ENCODE measurements at places on chromosomes 7 and 10. TPM values are rescaled to one million over a fixed set of nuclear protein-coding genes. Genes with fewer than 3 reads are reported as not detected.

DNA sequence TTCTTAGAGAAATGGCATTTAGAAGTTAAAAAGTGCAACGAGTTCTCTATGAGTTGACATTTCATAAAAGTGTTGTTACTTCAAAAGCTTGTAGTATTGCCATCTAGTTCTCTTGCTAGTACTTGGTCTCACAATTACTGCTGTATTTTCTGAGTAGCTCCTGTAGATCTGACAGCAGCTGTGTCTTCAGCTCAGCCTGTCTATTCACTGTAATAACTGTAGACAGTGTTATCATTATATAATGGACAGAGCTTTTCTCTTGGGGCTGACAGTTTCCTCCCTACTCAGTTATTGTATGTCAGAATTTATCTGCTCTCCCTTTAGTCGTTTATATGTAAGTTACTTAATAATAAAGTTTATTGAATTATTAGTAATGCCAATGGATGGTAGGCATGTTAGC lies 388.7 kb upstream of the VSTM2A start:
- no peak for DNase-seq

DNA sequence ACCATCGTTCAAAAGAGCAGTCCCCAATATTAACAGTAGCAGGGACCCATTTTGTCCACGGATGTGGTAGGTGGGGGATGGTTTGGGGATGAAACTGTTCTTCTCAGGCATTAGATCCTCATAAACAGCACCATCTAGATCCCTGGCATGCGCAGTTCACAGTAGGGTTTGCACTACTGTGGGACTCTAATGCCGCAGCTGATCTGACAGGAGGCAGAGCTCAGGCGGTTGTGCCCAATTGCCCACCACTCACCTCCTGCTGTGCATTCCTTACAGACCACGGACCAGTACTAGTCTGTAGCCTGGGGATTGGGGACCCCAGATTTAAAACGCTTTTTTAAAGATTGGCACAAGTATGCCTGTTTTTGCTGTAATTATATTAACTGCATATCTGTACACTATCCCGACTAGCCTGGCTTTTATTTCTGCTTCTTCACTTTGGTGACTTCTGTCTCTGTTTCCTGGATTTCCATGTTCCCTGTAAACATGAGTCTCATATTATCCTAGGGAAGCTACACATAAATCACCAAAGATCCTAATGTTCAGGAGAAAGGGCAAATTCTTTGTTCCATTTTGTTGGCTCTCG lies 163.3 kb upstream of the AKR1E2 start:
- DNase-seq: peak; percentile 67

- DNase-seq: no peak
Observed at GRCh38 chr10:118752409-118752808, 2.4 kb downstream of the CACUL1 start.

The CALCR gene
- not detected for total RNA-seq

- DNase-seq: peak; percentile 60
Observed at GRCh38 chr7:158973440-158973839, 117.1 kb downstream of the DYNC2I1 start.

GRCh38 chr7:50356212-50356944 lies 51.9 kb downstream of the IKZF1 start:
- DNase-seq: no peak

- DNase-seq: peak; percentile 20
Observed at GRCh38 chr7:20158684-20159083, 58.5 kb downstream of the MACC1 start.

DNA sequence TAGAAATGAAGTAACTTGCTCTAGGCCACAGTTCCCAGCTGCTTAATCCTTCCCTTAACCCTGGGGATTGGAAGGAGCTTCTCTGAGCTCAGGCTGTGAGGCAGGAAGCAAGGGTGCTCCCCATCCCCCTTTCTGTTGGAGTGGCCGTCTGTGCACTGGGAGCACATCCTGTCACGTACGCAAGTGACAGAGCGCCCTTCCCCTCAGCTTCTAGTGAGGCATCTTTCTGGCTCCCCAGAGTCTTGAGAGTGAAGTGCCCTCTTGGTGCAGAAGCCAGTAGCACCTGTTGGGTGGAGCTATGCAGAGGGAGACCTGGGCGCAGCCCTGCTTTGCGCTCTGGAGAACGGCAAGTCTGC lies 47.8 kb downstream of the SHH start:
- no peak for DNase-seq

- DNase-seq: no peak
Observed at GRCh38 chr7:23963461-23964165, 253.6 kb downstream of the STK31 start.

DNA sequence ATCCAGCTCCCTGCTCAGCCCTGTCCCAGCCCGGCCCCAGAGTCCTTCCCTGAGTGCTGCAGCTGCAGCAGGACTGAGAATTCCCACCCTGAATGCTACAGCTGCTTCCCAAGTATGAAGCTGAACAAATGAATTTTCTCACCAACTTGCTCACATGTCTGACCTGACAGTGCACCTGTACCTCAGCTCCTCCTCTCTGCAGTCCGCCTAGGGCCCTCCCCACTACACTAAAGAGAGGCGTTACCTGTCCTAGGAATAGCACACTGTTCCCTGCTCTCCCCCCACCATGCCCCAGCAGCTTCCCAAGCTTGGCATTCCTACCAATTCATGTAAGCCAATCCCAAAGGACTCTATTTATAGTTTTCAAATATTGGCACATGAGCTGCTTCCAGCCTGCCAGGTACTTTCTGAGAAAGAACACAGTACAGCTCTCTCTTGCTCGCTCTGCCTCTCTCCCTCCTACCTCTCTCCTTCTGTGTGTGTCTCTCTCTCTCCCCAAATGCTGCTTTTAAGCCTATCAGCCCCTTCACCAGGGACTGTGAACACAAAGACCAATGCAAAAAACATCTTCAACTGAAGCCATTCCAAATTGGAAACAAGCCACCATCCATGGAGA lies 400.1 kb downstream of the TNS3 start:
- DNase-seq: no peak

GRCh38 chr7:141456298-141456697 lies 94.9 kb upstream of the AGK start:
- DNase-seq: no peak

The AKR1C8 gene
- not detected for total RNA-seq

The PIK3CG gene
- total RNA-seq: not detected

DNA sequence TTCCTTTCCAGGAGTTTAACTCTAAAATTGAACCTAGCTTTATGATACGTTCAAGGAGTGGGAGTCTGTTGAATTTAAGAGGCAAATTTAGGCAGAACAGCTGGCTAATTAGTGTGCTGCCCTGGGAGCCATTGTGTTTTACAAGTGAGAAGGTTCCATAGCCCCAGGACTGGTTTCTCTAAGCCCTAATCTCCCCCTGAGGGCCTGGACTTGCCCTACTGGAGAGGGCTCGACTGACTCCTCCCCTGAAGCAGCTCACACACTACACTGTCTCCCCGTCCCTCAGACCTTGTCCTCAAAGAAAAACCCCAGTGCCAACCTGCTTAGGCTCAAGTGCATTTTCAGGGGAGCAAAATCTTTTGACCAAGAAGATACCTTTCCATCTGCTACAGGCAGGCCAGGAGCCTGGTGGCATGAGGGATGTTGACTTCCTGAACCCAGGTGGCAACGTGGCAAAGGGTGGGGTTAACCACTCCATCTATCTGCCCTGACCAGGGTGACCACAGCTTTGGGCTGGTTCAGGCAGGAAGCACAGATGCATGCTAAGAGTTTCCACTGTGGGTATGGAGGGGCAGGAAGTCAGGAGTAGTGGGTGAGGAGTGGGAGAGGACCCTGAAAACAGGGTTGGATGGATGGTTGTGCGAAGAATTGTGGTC lies 68.9 kb upstream of the CARD11 start:
- DNase-seq: no peak

The CDH23 gene
- total RNA-seq: 0.07 TPM

The CYP2E1 gene
- 1.7 TPM for total RNA-seq

- DNase-seq: no peak
Observed at GRCh38 chr10:55747244-55747643, 613.8 kb downstream of the ZWINT start.

GRCh38 chr7:37987732-37988131 lies 67.3 kb downstream of the EPDR1 start:
- DNase-seq: peak; percentile 55

DNA sequence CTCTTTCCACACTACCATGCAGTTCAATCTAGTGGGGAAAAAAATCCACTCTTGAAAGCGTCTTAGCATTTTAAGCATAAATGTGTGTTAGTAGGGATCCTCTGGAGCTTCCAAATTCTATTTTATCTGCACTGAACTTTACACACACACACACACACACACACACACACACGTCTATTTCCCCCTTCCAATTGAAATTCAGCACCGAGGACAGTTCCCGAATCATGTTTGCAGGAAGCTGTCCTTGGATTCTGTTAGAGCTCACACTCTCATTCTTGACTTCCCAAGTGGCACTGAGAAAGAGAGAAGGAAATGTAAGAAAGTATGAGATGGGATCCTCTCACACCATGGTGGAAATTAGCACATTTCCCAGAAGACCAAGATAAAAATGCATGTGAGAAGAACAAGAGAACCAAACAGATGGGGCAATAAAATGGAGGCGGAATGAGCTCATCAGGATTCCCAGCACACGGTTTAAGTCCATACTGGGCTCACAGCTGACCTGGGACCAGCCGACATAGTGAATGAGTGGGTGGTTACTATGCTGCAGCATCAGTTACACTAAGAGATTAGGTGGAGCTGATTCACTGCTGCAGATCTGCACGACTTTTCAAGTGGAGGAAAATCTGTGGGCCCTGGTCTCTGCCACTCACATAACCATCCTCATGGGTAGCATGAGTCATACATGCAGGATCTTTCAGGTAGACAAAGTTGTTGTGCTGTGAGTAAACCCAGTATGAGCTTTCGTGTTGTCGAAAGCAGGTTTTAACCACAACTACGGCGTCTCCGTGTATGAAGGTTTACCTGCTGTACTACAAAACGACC lies 3.3 kb upstream of the NPTX2 start:
- DNase-seq: peak; percentile 5

The FAS gene
- total RNA-seq: 3.1 TPM

GRCh38 chr10:50410066-50410811 lies 158.9 kb upstream of the ASAH2 start:
- DNase-seq: no peak

The FGFR2 gene
- total RNA-seq: 53.6 TPM

DNA sequence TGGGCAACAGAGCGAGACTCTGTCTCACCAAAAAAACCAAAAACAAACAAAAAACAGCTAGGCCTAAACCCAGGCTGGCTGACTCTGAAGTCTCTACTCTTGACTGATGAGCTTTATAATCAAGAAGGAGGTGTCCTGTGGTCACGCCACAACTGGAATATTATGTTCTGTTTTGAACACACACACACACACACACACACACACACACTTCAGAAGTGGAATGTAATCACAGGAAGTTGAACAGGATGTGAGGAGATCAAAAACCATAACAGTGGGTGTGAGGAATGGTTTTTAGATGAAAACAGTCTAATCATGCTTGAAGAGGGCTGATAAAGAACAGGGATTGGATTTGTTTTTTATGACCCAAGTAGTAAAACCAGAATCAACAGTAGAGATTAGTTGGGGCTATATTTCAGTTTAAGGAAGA lies 51.1 kb upstream of the IL6 start:
- DNase-seq: no peak

The ACTL6B gene
- total RNA-seq: not detected

GRCh38 chr10:95845411-95845810 lies 62.4 kb upstream of the CC2D2B start:
- DNase-seq: no peak

Data from Calu3 (cell line).